ENCODE measurements at places on chromosomes 12 and 14.

DNA sequence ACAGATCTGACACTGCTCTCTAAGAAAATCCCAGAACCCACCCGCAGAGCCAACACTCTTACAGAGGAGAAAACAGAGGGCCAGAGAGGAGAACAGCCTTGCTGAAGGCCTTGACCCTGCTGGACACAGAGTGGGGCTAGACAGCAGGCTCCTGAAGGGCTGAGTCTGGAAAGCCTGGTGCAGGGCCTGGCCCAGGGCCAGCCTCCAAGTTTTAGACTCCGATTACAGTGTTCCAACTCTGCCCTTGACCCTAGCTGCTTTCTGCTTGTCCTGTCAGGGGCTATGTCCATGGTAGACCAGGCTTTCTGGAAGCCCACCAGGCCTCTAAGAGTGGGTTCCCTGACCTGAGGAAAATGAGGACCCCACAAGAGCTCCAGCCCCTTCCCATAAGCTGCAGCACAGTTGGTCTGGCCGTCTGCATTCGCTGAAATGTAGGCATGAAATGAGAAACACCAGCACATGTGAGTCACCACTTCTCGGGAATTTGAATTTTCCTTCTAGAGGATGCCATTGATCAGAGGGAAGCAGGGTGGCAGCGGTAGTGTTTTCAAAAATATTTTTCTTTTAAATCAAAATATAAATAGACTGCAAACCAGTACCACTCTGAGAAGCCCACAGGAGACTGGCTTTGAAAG, 154.4 kb downstream of the CALM1 start:
- DNase-seq = no peak

DNA sequence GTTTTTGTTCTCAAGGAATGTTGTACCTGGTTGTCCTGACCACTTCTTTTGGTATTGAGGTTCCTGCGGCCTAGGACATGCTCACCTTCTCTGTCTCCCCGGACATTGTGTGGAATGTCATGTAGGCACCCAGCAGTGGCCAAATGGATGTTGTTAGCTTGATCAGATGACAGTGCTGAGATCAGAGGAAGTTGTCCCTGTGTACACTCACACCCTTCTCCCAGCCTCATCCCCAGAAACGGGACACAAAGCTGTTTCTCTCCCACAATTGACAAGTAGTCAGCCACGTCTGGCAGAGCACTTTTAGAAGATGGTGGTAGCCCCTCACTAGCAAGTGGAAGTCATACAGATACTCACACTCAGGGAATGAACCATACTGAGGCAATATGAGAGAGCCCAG, 3.0 kb downstream of the PLEKHH1 start:
- DNase-seq = peak; percentile 59

DNA sequence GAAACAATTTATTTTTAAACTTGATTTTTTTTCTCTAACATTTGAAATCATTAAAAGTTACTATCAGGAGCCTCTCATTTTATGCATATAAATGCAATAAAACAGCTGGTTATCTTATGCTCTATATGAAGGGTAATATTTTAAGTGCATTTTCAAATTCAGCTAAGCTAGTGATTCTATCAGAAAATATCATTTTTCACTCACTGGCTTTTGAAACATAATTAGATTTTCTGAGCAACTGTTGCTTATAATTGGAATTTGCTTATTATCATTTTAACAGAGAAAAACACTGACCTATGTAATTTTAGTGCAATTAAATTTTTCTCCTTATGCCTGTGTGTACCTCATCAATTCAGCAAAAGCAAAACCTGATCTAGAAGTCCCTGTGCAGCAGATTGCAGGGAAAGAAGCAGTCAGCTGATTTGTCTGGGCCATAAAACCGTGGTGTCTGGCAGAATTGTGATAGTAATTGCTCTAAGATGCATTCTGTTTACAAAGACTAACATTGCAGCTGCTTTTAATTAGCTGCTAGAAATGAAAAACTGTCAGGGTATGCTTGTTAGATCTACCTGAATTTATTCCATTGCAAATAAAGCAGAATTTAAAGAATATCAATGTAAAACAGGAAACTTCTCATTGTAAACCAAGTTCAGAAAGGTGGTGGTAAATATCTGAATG, 75.0 kb downstream of the BICD1 start:
- no peak for DNase-seq

- DNase-seq = no peak
Measured at GRCh38 chr12:34393821-34394150, 371.5 kb downstream of the ALG10 start.

- no peak for DNase-seq
Measured at GRCh38 chr14:101027291-101027690, 123.8 kb upstream of the RTL1 start.

DNA sequence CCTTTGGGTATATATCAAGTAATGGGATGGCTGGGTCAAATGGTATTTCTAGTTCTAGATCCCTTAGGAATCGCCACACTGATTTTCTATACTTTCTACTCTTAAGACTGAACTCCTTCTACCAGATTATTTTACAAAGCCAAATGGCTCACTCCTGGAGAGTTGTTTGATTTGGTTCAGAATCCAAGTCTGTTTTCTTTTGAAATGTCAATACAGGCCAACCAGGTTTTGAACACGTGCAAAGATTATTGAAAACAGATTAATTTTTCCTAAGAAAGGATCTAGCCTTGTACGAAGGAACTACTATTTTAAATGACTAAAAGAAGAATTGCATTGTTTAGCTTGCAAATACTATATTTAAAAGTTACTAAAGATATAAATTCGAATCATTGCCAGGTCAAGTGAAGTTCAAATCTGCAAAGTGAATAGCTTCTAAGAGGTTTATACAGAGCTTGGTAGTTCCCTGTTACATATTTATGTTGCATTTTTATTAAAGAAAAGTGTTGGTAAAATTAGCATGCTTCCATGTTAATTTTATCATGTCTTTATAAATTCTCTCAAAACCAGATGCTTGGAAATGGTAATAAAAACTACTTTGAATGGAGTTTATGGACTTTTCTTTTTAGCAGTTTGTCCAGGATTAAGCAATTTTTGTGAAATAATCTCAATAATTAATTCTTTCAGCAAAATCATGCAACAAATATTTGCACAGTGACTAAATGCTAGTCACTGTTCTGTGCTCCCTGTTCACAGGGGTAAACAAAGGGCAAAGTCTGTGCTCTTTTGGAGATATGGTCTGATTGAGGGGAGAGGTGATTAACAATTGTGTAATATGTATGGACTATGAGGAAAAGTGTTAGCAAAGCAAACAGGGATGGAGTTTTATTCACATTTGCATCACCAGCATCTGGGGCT, 38.9 kb downstream of the GPR65 start:
- DNase-seq = no peak

DNA sequence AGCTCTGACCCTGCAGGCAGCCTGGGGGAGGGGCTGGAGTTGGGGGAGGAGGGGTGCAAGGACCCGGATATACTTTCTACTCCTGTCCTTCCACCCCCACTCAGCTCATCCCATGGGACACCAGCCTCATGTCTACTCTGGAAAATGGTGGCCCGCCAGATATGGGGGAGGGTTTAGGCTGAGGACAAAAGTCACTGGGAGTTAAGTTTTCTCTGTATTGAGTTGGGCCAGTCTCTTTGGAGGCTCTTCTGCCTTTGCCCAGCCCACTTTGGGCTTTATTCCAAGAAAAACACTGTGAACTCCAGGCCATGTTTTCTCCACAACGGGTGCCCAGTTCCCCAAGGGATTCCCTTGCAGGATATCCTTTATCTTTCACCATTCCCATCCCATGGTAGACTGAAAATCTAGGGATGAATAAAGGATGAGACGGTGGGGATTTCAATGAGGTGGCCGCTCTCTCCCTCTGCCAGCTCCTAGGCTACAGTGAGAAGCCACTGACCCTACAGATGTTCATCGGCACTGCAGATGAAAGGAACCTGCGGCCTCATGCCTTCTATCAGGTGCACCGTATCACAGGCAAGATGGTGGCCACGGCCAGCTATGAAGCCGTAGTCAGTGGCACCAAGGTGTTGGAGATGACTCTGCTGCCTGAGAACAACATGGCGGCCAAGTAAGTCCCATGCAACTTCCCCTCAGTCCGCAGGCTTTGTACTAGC, 4.9 kb downstream of the NFATC4 start:
- no peak for DNase-seq

GRCh38 chr12:110762891-110763290, 20.2 kb upstream of the PPP1CC start:
- DNase-seq = no peak

All from putamen (tissue), 1 donor.